ENCODE measurements at places on chromosomes 5 and 9. TPM values are rescaled to one million over a fixed set of nuclear protein-coding genes. Genes with fewer than 3 reads are reported as not detected.

GRCh38 chr9:136412962-136413361 is 2.5 kb downstream of the PMPCA start:
- no peak overlapping the region for H3K27ac ChIP-seq
- no peaks in the 10 kb centered on the region for H3K27me3 ChIP-seq
- no peak overlapping the region for H3K4me3 ChIP-seq
- no peak for DNase-seq
- H3K4me1 ChIP-seq, result peaks cover 5% of the 10 kb centered on the region

DNA sequence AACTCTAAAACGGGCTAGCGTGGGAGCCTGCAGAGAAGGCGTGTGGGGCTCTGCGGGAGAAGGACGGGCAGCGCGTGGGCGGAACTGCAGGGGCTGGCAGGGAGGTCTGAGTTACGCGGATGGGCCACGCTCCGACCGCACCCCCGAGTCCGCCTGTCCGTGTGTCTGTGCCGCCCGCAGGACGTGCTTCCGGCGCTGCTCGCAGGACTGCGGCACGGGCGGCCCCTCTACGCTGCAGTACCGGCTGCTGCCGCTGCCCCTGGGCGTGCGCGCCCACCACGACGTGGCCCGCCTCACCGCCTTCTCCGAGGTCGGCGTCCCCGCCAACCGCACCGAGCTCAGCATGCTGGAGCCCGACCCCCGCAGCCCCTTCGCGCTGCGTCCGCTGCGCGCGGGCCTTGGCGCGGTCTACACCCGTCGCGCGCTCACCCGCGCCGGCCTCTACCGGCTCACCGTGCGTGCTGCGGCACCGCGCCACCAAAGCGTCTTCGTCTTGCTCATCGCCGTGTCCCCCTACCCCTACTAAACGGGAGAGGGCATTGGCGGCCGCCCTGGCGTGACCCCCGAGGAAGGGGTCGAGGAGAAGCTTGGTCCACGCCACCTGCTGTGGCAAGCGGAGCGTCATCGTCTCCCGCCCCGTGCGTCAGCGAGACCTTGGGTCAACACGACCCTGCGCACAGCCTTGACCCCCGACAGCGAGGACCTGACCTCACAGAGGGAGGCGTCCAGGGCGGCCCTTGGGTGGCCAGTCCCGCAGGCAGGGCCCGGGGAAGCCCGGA is 11.4 kb upstream of the ASS1 start:
- no peaks in the 10 kb centered on the region for H3K36me3 ChIP-seq
- H3K4me1 ChIP-seq, result peaks cover 30% of the 10 kb centered on the region
- H3K27ac ChIP-seq, result peak overlapping the region; percentile 73
- no peak overlapping the region for H3K4me3 ChIP-seq
- DNase-seq, result no peak
- H3K27me3 ChIP-seq, result no peaks in the 10 kb centered on the region

- peak overlapping the region; percentile 52 for H3K27ac ChIP-seq
- no peak for DNase-seq
- peaks cover 44% of the 10 kb centered on the region for H3K4me1 ChIP-seq
Observed at GRCh38 chr9:110126986-110127864, 80.7 kb downstream of the C9orf152 start.

DNA sequence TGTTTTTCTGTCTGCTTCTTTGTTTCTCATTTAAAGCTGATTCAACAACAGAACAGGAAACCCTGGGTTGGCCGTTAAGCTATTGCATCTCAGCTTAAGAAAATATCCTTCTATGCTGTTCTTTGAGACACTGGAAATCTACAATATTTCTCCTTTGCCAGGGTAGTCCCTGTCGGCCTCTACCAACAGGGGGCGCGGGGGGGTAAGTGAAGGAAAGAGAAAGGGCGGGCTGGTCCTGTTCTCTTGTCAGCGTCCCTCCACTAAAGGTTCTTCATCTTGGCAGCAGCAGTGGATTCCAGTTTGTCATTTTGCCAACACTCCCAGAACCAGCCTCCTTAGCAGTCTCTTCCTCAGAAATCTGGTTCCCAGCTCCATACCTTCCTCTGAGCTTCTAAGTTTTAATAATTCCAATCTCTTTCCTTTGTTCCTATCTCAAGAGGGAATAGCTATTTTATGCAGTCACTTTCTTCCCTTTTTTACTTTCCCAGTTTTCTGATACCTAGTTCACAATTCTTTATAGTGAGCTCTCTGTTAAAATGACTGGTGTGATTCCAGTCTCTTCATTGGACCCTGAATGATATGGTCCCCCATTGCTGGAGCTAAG is 222.3 kb downstream of the GLIS3 start:
- no peak overlapping the region for H3K27ac ChIP-seq
- no peaks in the 10 kb centered on the region for H3K4me1 ChIP-seq
- H3K4me3 ChIP-seq, result no peak overlapping the region
- no peaks in the 10 kb centered on the region for H3K36me3 ChIP-seq

GRCh38 chr9:8649807-8650206 is 850.2 kb upstream of the DMAC1 start:
- no peak for DNase-seq
- H3K4me3 ChIP-seq, result no peak overlapping the region
- no peak overlapping the region for H3K27ac ChIP-seq
- H3K27me3 ChIP-seq, result no peaks in the 10 kb centered on the region

GRCh38 chr9:761176-761792 is 80.2 kb upstream of the DMRT1 start:
- H3K36me3 ChIP-seq, result no peaks in the 10 kb centered on the region
- no peak overlapping the region for H3K4me3 ChIP-seq
- no peak overlapping the region for H3K27ac ChIP-seq
- no peak for DNase-seq
- no peaks in the 10 kb centered on the region for H3K4me1 ChIP-seq

DNA sequence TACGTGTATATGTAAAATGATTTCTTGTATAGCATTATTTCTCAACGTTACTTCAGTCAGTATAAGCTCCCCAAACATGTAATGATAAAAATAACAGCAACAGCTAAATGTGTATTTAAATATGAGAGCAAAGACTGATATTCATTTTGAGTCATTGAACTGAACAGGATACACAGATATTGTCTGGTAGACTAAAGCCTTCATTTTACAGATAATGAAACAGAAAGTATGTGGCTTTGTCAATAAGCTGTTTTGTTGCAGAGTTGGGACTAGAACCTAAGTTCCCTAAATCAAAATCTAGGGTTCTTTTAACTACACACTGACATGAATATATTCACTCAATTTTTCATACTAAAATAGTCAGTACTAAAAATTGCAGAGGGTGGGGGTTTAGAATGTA is 80.4 kb upstream of the MARCHF11 start:
- H3K4me3 ChIP-seq, result no peak overlapping the region
- H3K36me3 ChIP-seq, result no peaks in the 10 kb centered on the region
- no peak for DNase-seq
- H3K27ac ChIP-seq, result no peak overlapping the region
- no peaks in the 10 kb centered on the region for H3K27me3 ChIP-seq

DNA sequence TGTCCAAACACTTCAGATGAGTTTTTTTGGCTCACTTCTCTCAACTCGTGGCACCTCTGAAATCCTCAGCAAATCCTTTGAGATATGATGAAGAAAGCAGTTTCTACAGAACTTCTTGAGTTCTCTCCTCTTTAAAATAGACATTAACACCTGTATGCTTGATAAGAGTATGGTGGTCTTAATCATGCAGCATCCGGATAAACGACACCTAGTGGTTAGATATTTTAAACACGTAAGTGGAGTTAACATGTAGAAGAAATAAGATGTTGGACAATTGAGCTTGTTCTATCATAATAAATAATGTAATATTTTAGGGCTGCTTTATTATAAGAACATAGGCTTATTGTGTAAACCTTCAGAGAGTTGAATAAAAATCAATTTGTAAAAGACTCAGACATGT is 324.8 kb downstream of the CYLC2 start:
- no peaks in the 10 kb centered on the region for H3K4me1 ChIP-seq
- no peak overlapping the region for H3K4me3 ChIP-seq
- DNase-seq, result peak; percentile 37
- H3K27me3 ChIP-seq, result no peaks in the 10 kb centered on the region

DNA sequence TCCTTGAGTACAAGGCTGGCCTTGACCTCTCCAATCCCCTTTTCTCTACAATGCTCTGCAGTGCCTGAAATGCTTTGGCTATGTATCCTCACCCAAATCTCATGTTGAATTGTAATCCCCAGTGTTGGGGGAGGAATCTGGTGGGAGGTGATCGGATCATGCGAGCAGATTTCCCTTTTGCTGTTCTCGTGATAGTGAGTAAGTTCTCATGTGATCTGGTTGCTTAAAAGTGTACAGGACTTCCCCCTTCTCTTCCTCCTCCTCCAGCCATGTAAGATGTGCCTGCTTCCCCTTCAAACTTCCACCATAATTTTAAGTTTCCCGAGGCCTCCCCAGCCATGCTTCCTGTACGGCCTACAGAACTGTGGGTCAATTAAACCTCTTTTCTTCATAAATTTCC is 28.5 kb upstream of the AKNA start:
- H3K36me3 ChIP-seq, result no peaks in the 10 kb centered on the region
- no peak overlapping the region for H3K27ac ChIP-seq
- 0 out of 2 replicates have a peak, but pooled peaks cover 3% of the 10 kb centered on the region for H3K4me1 ChIP-seq
- H3K4me3 ChIP-seq, result no peak overlapping the region

GRCh38 chr9:136259517-136259813 is 13.9 kb upstream of the QSOX2 start:
- DNase-seq, result no peak
- H3K4me1 ChIP-seq, result peaks cover 27% of the 10 kb centered on the region
- no peak overlapping the region for H3K27ac ChIP-seq
- H3K36me3 ChIP-seq, result no peaks in the 10 kb centered on the region
- H3K4me3 ChIP-seq, result no peak overlapping the region

DNA sequence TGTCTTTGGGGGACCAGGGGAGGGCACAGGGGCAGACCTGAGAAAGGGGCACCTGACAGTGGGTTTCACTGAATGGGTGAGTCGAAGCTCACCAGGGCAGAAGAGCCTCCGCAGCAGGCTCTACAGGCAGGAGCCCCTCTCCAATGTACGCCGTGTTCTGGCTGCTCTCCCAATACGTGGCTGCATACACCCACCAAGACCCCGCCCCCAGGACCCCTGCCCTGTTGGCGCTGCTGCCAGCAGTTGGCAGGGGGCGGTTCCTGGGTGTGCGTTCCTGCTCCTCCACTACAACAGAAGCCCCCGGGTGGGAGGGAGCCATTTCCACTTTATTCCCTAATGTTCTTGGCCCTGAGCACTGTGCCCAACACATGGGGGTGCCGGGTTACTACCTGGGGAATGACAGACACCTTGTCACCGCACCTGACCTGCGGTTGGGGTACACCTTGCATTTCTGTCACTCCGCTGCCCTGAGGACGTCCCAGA is 30.3 kb downstream of the SARDH start:
- DNase-seq, result peak; percentile 2
- no peaks in the 10 kb centered on the region for H3K27me3 ChIP-seq
- peaks cover 48% of the 10 kb centered on the region for H3K4me1 ChIP-seq
- no peaks in the 10 kb centered on the region for H3K36me3 ChIP-seq
- H3K4me3 ChIP-seq, result no peak overlapping the region

- DNase-seq, result no peak
- H3K27ac ChIP-seq, result no peak overlapping the region
- 0 out of 2 replicates have a peak, but pooled peaks cover 14% of the 10 kb centered on the region for H3K27me3 ChIP-seq
Observed at GRCh38 chr9:132446887-132447286, 36.9 kb downstream of the CFAP77 start.

DNA sequence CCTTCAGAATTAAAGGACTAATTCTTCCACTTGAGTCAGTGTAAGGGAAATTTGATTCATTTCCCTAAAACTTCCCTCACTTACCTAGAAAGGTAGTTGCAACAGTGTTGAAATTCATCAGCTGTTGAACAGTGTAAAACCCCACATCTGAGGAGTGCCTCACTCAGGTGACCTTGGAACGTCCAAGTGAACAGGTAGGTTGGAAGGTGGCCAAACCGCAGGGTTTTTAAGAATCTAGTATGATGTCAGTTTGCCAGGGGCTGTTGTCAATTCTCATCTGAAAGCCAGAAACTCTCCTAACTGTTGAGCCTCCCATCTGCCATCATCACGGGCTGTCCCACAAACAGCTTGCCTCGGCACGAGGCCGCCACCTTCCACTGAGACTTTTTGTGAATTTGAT is 105.7 kb downstream of the TMEM174 start:
- peaks cover 4% of the 10 kb centered on the region for H3K4me1 ChIP-seq
- H3K4me3 ChIP-seq, result no peak overlapping the region
- no peak overlapping the region for H3K27ac ChIP-seq
- no peak for DNase-seq

- no peaks in the 10 kb centered on the region for H3K4me1 ChIP-seq
- no peak overlapping the region for H3K4me3 ChIP-seq
- no peaks in the 10 kb centered on the region for H3K36me3 ChIP-seq
Observed at GRCh38 chr9:22483528-22484070, 37.0 kb downstream of the DMRTA1 start.

- no peaks in the 10 kb centered on the region for H3K36me3 ChIP-seq
- peak; percentile 5 for DNase-seq
- no peak overlapping the region for H3K4me3 ChIP-seq
- no peaks in the 10 kb centered on the region for H3K4me1 ChIP-seq
- no peak overlapping the region for H3K27ac ChIP-seq
- H3K27me3 ChIP-seq, result 0 out of 2 replicates have a peak, but pooled peaks cover 5% of the 10 kb centered on the region
Observed at GRCh38 chr5:143957455-143957854, 145.5 kb downstream of the HMHB1 start.

DNA sequence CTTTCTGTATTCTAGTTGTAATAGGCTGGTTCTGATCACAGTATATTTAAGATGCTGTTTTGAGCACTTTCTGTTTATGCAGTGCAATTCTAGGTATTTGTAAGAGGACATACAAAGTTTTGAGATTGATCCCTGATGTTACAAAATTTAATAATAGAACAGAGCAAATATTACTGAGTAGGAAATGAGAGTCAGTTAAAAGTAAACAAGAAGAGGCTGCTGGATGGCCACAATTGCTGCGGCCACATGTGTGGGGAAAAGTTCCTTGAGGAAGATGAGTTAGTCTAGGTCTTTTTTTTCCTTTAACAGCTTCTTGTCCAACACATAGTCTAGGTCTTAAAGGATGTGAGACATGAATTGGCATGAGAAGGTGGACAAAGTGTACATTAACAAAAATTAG is 11.3 kb downstream of the EHMT1 start:
- H3K4me3 ChIP-seq, result no peak overlapping the region
- H3K27me3 ChIP-seq, result no peaks in the 10 kb centered on the region
- H3K27ac ChIP-seq, result no peak overlapping the region

DNA sequence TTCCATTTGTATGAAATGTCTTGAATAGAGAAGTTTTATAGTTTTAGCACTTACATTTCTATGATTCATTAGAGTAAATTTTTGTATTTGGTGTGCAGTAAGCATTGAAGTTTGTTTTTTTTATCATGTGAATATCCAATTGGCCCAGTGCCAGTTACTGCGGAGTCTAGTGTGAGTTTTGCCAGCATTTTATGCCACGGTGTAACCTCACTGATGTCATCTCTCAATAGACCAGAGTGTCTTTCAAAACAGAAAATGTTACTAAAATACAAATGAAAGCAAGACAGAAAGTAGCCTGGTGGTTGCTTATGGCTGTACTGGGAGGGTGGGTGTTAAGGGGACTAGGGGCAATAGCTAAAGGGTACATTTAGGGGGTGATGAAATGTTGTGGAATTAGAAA is 62.8 kb downstream of the IPPK start:
- no peak overlapping the region for H3K27ac ChIP-seq
- peak; percentile 30 for DNase-seq
- H3K4me1 ChIP-seq, result peaks cover 11% of the 10 kb centered on the region
- no peak overlapping the region for H3K4me3 ChIP-seq
- peaks cover 3% of the 10 kb centered on the region for H3K36me3 ChIP-seq

- no peak overlapping the region for H3K4me3 ChIP-seq
Observed at GRCh38 chr9:117682955-117683710, 21.1 kb upstream of the TLR4 start.

GRCh38 chr9:482739-483138 is 268.1 kb downstream of the DOCK8 start:
- H3K27ac ChIP-seq, result no peak overlapping the region
- no peaks in the 10 kb centered on the region for H3K36me3 ChIP-seq
- no peak for DNase-seq
- H3K27me3 ChIP-seq, result no peaks in the 10 kb centered on the region
- H3K4me3 ChIP-seq, result no peak overlapping the region

The SMIM32 gene
- total RNA-seq, result not detected

The SH3GL2 gene
- total RNA-seq, result 0.10 TPM

The TEX48 gene
- not detected for total RNA-seq

The ZNF454 gene
- not detected for total RNA-seq

The F12 gene
- total RNA-seq, result 6.5 TPM

The PHF24 gene
- total RNA-seq, result not detected
